ENCODE measurements at places on chromosomes 13 and 19.

GRCh38 chr19:14672188-14672872, 2.3 kb downstream of the ADGRE3 start:
- DNase-seq, result no peak

DNA sequence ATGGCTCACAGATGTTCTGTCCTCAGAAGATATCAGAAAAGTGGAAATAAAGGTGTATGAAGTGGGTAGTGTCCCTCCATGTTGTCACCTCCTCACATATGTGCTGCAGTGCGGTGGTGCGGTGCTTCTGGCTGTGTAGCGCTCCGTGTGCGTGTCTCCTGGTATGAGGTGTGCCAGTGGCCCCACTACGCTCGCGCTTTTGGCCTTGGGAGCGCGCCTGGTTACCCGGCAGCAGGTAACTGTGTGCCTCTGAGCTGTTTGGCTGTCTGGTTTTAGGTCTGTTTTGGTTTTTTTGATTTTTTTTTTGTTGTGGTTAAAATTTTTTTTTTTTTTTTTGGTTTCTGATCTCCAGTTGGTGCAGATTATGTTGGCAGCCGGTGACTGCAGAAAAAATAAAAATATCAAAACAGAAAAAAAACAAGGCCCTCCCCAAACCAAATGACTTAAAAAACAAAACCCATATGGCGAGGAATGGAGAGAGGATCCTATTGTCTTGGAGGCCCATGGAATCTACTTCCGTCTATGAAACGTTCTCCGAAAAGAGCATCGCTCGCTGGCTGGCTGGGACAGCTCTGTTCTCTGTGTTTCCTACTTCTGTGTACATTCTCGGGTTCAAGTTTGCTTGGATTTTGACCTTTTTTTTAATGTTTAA, 7.9 kb downstream of the HNRNPL start:
- DNase-seq, result no peak

- DNase-seq, result no peak
These were observed 518 bp downstream of the TFDP1 start for GRCh38 chr13:113584870-113585671.

DNA sequence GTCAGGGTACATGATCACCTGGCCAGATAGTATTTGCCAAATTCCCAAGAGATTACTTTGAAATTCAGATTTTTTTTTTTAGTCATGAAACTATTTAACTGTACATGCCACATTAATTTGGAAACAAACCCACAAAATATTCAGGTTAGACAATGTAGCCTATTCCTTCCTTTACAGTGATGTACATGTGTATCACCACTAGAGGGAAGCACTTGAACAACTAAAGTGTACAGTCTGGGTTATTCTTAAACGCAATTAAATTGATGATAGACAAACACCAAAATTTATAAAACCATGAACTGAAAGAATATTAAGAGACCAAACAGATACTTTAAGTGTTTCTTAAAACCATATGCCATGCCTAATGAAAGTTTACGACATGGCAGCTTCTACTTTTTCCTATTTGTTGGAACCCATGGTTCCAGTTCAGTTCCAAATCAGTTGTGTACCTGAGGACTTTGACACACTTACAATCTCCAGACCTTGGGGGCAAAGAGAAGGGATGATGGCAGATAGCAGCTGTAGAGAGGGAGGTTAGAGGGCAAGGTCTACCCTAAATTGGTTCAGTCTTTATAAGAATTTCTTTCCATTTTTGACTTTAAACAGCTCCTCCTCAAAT, 52.8 kb downstream of the TNFSF13B start:
- DNase-seq, result no peak

DNA sequence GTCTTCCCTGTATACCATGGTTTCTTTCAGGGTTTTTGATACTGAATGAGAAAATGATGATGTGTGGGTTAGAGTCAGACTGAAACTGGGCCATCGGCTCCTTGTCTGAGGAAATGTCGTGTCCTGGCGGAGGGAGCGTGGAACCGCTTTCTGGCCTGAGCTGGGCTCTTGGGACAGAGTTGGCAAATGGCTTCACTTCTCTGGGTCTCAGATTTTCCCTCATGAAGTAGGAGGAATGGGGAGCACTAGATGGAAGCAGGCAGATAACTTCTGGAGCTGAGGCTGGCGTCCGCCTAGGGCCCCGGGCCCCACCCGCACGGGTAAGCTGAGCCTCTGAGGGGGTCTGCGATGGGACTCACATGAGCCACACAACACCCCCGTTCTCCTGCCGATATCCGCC, 133.3 kb upstream of the WASF3 start:
- DNase-seq, result no peak

DNA sequence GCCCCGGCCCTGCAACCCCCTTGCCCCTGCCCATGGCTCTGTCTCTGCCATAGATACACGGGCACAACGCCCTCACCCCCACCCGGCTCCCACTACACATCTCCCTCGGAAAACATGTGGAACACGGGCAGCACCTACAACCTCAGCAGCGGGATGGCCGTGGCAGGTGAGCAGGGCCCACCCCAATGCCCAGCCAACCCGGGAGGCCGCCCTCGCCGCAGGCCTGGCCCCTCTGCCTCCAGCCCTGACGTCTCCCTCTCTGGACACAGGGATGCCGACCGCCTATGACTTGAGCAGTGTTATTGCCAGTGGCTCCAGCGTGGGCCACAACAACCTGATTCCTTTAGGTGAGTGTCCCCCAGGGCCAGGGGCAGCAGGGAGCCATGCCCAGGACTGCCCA, 7.7 kb downstream of the YIPF2 start:
- DNase-seq, result no peak

- no peak for DNase-seq
These were observed 25.6 kb downstream of the DHRS12 start for GRCh38 chr13:51778392-51778791.

DNA sequence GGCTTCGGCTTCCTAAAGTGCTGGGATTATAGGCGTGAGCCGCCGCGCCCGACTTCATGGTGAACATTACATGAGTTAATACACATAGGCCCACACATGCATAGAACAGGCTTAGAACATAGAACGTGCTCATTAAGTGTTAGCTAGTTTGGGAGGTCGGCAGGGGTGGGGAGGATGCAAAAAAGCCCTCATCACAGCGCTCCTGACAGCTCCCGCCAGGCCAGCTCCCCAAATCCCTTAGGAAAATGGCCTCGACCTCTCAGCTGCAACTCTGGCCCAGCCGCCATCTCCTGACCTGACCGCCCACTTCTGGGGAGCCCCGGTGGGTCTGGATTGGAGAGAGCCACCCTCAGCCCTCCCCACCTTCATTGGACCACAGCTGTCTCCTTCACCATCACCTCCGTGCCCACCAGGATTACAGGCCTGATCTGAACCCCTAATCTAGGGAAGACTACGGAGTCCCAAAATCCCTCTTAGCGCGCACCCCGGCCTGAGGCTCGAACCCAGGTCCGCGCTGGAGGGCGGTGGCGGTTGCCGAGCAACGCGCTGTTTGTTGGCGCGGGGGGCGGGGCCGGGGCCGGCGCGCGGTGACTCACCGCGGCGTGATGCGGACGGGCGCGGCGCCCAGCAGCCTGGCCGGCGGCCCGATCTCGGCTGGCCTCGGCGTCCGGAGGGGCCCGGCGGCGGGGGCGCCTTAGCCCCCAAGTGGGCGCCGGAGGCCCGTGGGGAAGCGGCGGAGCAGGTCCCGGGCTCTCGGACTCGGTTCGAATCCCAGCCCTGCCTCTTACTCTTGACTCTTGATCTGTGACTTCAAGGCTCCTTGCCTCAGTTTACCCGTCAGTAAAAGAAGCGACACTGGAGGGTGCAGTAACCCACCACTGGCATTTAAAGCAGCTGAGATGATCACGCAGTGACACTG, 26.7 kb upstream of the NANOS3 start:
- peak; percentile 28 for DNase-seq

GRCh38 chr13:109271555-109272541, 514.5 kb downstream of the IRS2 start:
- no peak for DNase-seq

GRCh38 chr13:43608400-43609137, 178.2 kb downstream of the ENOX1 start:
- DNase-seq, result no peak

DNA sequence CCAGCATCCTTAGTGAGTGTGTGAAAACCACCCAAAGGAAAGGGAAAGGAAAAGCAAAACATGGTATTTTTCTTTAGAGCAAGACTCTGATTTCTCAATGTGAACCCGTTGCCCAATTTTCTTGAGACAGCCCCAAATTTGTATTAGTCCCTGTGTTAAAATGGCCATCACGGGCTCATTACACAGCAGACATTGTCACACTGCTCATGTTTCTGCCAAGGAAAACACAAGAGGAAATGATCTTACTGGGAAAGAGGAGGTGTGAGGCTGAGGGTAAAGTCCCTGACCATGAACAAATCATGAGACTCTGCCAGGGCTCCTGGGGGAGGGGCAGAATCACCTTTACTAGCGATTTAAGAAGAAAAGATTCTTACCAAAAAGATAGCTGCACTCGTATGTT, 54.4 kb downstream of the FAM124A start:
- no peak for DNase-seq

GRCh38 chr13:50685491-50685890, 158.0 kb downstream of the DLEU7 start:
- no peak for DNase-seq

DNA sequence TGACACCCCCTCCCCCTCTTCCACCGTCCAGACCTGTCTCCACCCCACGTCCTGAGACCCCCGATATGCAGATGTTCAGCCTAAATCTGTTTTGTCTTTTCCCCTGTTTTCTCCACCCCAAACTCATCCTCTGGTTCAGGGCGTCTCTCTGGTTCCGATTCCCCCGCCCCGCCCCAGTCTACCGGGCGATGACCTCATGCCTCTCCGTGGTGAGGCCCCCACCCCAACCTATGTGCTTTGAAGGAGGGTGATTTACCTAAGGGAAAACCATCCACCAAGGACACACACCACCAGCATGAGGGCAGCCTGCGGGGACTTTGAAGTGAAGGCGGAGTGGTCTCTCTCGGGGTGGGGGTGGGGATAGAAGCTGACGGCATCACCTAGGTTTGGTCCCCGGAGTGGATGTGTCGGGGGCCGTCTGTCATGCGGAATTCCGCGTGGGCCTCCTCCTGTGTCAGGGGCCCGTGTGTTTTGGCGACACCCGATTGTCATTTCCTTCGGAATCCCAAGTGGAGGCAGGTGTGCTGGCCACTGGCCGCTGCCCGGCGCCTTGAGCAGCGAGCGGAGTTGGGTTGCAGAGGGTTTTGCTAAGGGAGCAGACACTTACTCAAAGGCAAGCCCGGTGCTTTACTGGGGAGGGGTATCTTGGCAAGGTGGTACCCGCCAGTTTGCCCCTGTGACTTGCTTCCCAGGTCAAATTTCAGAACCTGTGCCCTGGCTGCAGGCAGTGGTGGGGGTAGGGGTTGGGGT, 1.4 kb downstream of the FZR1 start:
- DNase-seq, result no peak

DNA sequence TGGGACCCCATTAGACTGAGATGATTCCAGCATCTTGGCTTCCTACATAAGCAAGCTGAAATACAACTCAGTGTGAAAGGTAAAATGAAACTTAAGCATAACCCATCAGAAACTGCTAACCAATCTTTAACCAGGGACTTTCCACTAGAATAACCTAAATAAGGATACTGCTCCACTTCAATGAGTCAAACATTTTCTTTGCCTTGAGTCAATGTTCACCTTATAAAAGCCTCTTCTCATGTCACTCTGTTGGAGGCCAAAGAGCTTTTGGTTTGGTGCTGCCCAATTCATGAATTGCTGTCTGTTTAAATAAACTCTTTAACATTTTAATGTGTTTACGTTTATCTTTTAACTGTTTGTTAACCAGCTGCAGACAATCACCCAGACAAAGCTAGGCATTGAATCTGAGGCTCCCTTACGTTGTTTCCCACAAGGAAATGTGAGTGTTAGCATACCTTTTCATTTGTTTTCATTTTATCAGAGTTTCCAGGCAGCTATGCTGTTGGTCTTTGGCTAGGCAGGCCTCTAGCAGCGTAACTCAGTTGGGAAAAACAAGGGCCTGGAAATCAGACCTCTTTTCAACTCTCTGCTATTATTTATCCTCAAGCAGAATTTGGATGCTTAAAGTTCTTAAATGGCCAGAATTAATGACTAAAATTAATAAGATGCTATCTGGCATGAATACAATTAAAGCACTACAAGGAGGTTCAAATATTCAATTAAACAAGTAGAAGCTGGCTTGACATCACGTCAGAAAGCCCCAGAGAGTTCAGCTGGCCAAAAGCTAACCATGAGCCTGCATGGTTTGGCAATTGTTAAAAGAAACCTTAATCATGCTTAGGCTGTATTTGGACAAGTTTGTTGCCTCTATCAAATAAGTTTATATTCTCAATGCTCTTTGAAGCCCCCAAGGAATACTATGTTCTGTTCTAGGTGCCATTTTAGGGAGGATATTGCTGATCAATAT, 200.2 kb downstream of the DCLK1 start:
- no peak for DNase-seq

GRCh38 chr19:40836754-40837429, 13.4 kb downstream of the CYP2A6 start:
- no peak for DNase-seq

DNA sequence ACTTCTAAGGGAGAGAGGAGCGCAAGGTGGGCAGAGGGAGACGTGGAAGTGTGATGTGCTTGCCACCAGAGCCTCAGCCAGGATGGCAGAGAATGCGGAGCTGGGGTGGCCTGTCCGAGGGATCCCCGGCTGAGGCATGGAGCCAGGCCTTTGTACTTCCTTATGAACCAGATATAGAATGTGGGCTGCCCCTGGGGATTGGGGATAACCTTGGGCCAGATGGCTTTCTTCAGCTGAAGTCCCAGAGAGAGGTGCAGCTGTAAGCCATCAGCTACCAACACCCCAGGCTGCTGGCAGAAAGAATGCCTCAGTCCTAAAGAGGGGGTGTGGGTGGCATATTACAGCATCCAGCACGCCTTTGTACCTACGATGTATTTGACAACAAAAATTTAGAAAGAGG, 25.5 kb upstream of the FBXO17 start:
- DNase-seq, result no peak

- DNase-seq, result no peak
These were observed 69.8 kb downstream of the HS6ST3 start for GRCh38 chr13:96159725-96160124.

DNA sequence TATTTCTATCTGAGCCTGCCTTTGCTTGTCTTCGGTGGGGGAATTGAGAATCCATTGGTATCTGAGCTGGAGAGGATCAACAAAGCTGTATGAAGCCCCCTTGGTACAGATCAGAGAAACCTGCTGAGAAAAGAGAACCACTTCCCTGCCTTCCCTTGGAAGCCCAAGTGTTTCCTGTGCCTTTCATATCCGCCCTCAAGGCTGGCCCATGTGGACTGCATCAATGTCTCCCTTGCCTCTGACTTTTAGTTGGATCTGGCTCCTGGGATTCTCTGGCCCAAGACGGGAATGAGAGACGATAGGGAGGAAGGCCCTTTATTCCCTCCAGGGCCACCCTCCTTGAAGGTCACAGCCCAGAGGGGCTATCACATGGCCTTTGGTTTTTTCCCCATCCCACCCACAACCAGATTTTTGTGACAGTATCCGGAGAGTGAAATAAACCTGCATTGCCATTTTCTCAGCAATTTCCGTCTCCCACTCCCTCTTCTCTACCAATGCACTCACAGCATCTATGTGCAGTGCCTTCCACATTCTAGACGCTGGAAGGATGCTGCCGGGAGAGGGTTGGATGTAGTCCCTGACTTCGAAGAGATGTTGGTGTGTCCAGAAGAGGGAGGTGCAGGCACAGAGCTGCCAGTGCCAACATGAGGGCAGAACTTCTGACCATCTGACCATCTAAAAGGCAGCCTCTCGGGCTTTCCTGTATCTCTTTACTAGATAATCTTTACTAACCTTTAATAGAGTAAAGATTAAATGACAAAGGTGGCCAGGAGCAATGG, 63.8 kb downstream of the KCTD15 start:
- no peak for DNase-seq

- no peak for DNase-seq
These were observed 14.5 kb upstream of the ICAM3 start for GRCh38 chr19:10353793-10354391.
